ENCODE measurements at places on chromosomes 16 and 17.

- DNase-seq = no peak
Measured at GRCh38 chr16:68070249-68070730, 14.9 kb upstream of the NFATC3 start.

- no peak for DNase-seq
Measured at GRCh38 chr17:45939395-45939794, 45.0 kb downstream of the MAPT start.

DNA sequence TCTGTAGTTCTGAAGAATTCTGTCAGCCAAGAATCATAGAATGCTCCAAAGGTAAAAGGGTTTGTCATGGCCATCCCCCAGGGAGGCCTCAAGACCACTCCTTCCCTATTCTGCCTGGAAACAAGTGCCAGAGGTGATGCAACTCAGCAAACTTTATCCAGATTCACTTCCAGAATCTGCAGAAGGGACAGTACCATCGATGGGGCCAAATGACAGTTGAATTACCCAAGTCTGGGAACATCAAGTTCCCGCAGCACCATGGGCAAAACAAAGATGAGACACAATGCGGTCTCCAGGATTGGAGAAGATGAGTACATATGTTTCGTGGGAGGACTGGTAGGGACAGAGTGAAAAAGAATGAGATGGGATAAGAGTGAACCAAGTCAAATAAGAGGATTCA, 13.7 kb upstream of the TAT start:
- DNase-seq = no peak

DNA sequence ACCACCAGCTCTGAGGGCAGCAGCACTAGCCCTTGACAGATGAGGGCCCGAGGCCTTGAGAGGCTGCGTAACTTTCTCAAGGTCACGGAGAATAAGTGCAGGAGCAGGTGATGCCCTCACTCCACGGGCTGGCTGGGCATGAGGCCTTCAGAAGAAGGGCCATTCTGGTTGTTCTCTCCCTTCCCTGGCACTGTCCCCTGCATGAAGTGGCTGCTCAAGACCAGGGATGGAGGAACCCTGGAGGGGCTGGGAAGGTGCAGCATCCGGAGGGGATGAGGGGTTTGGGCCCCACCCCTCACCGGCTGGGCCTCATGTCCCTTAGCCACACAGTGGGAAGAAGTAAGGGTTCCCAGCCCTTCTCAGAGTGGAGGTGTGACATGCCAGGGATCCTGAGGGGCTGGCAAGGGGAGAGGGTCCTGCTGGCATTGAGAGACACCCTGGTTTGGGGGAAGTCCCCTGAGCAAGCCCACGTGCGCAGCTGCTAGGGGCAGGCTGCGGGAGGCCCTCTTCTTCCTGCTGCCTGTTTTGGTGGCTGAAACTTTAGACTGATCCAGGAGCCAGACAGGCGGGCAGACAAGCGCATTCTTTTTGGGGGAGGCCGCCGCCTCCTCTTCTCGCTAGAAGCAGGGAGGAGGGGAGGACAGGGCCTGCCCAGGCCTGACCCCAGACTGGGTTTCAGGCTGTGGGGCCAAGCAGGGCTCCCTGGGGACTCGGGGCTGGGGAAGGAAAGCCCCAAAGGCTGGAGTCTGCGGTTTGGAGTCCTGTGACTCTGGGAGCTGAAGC, 74.0 kb downstream of the N4BP1 start:
- no peak for DNase-seq

DNA sequence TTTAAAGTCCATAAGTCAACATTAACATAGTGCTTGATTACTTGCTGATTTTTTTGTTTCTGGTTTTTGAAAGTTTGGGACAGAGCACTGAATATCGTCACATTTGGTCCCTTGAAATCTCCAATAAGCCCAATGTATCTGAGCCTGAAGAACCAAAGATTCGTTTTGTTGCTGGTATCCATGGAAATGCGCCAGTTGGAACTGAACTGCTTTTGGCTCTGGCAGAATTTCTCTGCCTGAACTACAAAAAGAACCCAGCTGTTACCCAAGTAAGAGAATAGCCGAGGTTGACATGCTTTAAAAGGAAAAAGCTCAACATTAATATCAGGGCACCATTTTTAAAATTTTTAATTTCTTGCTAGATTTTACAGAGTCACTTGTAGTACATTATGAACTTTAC, 27.7 kb upstream of the GOSR1 start:
- no peak for DNase-seq

DNA sequence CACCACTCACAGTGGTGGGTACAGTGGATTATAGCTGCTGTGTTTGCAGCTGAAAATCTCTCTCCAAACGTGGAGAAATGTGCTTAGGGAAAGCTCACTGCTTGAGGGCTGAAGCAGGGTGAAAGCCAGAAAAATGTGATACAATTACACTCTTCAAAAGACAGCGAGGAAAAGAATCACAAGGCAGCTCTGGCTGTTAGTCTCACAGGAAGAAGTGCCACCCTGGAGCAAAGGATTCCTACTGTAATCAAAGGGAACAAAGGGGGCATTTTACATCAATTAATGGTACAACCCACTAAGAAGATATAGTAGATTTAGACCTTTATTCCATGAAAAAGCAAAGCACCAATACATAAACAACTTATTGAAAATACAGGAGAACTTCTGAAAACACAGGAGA, 48.1 kb upstream of the IRX5 start:
- DNase-seq = no peak

DNA sequence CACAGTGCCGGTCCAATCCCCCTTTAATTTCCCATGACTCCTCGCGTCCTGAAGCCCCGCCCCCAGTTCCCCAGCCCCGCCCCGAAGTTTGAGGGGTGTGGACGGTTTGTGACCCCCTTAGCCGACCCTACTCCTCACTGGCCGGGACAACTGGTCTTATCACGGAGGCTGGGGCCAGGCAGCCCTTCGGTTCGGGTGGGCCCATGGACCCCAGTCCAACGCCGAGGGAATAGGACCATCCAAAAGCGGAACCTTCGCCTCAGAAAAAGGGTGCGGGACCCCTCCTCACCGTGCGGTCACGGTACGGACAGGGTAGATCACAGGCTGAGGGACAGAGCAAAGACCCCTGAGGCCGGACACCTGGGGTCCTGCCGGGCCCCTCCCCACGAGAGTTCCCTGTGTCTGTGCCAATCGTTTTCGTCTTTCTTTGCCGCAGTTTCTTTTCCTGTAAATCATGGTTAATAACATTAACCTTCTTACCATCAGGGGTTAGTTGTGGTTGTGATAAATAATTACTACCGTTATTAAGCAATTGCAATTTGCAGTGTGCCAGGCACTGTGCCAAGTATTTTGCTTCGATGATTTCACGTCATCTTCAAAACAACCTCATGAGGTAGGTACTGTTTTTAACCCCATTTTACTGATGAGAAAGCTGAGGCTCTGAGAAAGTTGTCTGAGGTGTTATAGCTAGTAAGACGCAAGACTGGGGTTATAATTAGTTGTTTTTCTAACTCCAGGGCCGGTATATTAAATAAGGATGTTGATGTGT, 543 bp downstream of the TMUB2 start:
- no peak for DNase-seq

DNA sequence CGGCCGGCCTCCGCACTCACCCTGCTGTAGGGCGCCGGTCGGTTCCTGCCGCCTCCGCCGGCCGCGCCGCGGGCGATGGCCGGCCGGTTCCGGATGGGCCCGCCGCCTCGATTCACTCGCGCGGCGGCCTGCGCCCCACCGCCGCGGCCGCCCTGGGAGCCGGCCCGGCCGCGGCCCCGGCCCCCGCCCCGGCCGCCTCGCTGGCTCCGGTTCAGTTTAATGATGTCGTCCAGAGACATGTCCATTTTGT, 158 bp downstream of the ALYREF start:
- DNase-seq = no peak
